ENCODE measurements at places on chromosomes 7 and 10.

DNA sequence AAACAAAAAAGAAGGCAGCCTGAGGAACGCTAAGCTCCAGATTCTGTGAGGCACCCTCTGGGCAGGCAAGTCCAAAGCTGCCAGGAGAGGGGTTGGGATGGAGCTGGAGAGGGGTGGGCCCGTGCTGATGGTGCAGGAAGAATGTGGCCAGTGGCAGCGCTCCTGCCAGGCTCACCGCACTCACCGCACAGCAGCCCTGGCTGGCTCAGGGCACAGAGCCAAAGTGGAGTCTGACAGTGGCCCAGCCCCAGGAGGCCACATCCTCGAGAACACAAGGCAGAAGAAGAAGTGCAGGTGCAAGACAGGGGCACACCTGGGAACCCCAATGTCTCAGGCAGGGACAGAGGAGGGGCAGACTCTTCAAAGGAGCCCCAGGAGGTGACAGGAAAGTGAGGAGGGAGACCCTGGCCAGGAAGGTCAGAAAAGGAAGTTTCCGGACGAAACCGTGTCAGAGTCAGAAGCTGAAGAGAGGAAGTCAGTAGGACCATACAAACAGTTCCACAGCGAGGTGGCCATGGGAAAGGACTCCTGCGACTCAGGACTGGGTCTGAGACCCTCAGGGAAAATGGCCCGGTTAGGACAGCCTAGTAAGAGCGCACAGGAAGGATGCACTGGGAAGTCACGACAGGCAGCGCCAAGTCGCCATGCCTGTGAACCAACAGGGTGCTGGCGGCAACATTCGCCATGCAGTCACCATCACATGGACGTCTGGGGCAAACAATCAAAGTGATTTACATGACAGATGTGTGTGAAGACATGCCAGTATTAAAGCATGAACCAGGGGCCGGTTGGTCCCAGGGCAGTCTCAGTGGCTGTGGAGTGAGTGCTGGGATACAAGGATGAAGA is 54.4 kb downstream of the COBL start:
- DNase-seq = no peak

DNA sequence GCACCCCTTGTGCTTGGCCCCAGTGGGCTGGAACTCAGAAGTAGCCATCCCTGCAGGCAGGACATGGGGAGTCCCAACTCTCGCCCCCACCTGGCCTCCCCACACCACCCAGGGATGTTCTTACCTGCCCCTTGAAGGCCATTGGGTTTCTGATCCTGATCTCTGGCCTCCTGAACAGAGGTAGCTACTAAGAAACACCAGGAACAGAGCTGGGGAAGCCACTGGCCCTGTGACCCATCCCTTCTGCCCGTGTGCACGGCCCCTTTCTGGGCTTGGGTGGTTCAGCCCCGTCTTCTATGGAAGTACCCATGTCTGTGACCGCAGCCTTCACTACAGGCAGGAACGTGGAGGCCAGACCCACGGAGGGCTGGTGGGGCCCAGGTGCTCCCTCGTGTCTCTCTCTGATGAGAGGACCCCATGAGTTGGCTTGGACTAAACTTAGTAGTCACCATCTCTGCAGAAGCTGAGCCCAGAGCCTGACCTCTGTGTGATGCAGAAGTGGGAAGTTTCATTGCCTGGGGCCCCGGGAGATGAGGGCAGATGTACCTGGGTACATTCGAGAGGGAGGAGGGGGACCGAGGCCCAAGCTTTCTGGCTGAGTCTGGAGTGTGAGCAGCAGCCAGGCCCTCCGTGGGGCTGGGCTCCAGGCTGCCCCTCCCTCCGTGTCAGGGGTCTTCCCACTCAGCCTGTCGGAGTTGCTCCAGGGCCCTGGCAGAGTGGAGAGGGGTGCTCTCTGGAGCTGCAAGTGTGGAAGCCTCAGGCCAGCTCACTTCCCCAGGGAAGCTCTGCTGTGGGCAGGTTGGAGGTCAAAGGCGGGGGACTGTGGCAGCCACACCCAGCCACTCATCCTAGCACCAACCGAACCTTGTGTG is 81.0 kb downstream of the MKI67 start:
- no peak for DNase-seq

DNA sequence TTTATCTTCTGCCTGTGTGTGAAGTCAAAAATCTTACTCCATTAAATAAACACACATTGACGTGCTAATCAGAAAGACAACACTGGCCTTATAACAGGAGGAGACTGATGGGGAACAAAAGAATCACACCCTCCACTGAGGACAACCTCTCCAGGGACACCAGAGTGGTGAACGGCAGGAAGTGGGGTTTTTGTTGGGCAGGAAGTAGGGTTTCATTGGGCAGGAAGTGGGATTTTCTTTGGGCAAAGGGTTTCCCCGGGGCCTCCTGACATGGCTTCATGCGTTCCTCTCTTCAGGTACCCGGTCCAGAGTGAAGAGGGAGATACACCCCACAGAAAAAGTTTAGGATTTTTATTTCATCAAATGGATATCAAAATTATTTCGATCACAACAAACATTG is 30.6 kb downstream of the ADARB2 start:
- DNase-seq = no peak

DNA sequence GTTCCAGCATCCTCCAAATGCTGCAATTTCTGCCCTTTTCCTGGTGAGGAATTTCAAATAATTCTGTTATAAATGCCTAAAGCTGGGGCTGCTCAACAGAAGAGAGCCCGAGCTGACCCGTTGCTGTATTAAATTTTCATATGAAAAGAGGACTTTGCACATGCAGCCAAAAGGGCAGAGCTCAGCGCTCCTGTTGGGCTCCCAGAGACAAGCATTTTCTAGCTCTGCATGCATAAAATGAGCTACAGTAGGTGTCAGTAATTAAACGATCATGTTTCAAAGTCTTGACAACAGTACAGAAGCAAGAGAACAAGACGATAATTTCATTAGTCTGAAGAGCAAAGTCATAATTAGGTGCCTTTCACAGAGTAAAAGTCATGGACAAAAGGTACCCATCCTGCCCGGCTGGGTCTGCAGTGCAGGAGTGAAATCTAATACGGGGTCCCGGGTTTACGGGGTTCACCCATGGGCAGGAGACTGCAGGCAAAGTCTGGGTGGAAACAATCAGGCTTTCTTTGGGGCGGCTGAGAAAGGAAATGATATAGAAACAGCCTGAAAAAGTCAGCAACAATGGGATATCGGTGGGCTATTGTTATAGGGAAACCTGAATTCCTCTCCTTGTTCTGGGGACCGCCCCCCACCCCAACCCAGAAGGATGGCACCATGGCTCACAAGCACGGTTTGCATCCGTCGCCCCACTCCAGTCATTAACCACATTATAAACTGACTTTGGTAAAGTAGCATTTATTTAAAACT is 66.0 kb downstream of the EBF3 start:
- no peak for DNase-seq

GRCh38 chr7:106039486-106040060 is 72.5 kb downstream of the SYPL1 start:
- DNase-seq = no peak

- DNase-seq = no peak
These were observed 18.7 kb downstream of the YKT6 start for GRCh38 chr7:44219371-44220045.

DNA sequence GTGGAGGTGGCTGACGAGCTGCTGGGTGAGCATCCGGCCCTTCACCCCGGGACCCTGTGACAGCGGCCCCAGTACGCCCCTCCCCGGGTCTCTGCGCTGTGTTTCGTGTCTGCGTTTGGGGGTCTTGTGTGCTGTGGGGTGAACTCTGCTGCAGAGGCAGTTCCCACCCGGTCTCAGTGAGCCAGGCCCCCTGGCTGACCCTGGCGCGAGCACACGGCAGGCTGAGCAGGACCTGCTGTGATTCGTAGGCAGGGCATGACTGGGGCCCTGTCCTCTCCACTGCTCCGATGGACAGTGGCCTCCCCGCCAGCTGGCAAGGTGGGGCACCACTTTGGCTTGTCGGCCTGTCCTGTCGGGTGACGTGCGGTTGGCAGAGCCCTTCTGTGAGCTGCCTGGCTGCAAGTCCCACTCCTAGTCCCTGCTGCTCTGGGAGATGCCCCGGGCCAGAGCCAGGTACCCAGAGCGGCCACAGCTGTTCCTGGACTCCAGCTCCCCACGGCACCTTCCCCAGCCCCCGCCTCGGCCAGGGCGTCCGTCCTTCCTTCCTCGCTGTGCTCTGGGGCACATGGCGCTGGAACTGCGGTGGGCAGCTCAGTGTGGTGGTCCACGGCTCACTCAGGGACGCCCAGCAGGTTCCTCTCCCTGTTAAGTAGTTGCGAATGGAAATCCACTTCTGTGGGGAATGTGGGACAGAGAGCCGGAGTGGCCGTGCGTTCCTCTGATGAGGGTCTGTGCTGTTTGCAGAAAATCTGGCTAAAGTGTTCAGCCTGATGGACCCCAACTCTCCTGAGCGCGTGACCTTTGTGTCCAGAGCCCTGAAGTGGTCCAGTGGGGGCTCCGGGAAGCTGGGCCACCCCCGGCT is 10.5 kb downstream of the GET4 start:
- no peak for DNase-seq

DNA sequence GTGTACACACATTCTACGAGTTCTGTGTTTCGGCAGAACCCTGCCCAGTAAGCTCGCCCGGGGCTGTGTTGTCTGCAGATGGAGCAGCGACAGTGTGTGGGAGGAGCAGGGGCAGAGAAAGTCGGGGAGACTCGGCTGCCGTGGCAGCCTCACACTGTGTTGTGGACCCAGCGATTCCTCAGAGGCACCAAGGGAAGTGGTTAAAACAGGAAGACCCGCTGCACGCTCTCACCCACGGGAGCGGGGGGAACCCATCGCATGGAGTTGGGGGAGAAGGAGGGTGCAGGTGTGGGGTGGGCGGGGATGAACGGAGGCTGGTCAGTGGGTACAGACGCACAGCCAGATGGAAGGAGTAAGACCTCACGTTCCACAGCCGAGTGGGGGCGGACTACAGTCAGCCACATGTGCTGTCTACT is 250.2 kb downstream of the ELFN1 start:
- peak; percentile 32 for DNase-seq

- no peak for DNase-seq
These were observed 231.8 kb upstream of the PITRM1 start for GRCh38 chr10:3404381-3404780.

GRCh38 chr10:125101049-125101448 is 59.3 kb downstream of the CTBP2 start:
- DNase-seq = no peak

DNA sequence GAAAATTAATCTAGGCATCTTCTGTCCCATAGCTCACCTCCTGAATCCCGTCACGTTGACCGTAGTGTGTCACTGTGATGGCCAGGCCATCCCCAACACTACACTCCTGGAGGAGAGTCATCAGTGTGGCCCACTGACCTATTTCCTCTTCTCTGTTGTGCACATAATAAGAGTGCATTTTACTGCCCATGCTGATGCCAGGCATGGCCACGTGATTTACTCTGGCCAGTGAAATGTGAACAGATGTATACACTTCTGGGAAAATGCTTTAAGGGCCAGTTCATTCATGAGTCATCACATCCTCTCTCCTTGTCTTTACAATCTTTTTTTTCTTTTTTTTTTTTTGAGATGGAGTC is 101.9 kb upstream of the PIP4K2A start:
- DNase-seq = no peak

DNA sequence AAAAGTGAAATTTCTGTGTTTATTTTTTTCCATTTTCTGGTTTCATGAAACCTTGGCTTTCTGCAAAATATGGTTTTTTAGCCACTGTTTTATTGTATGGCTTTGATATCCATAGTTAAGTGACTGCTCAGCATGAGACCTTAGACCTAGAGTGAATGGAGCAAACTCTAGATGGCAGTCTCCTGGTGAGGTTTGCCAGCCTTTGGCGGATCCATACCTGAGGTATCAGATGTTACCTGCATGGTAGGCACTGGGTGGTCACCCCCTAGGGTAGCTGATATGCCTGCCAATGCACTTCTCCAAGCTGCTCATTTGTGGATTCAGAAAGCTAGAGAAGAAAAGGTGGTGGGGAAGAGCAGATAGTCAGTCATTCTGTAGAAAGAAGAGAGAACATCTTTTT is 17.4 kb upstream of the FZD8 start:
- no peak for DNase-seq

DNA sequence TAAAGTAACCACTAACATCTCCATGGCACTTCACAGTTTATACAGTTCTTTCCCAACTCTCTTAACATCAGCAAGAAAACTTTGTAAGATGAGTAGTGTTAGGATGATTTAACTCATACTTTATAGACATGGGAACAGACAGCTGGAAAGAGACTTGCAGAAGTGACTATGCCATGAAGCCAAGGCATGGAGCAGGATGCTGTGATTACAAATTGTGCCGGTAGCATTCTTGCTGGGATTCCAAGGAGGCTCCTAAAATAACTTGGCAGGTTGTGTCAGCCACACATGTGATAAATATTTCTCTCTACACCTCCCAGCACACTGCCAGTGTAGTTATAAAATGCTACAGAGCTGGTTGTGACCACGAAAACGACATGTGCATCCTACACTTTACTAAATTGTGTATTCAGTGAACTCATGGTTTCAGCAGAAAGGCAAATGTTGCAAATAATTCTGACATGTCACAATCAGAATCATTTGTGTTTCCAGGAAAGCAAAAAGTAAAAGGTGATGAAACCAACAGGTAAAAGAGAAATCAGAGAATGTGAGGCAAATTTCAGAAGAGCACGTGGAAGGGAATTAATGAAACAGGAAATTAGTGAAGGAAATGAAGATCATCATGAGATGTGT is 5.6 kb upstream of the CYP3A4 start:
- no peak for DNase-seq

- DNase-seq = no peak
These were observed 299.1 kb upstream of the NFE2L3 start for GRCh38 chr7:25852939-25853271.

- no peak for DNase-seq
These were observed 33.3 kb downstream of the FOXK1 start for GRCh38 chr7:4715410-4715776.

DNA sequence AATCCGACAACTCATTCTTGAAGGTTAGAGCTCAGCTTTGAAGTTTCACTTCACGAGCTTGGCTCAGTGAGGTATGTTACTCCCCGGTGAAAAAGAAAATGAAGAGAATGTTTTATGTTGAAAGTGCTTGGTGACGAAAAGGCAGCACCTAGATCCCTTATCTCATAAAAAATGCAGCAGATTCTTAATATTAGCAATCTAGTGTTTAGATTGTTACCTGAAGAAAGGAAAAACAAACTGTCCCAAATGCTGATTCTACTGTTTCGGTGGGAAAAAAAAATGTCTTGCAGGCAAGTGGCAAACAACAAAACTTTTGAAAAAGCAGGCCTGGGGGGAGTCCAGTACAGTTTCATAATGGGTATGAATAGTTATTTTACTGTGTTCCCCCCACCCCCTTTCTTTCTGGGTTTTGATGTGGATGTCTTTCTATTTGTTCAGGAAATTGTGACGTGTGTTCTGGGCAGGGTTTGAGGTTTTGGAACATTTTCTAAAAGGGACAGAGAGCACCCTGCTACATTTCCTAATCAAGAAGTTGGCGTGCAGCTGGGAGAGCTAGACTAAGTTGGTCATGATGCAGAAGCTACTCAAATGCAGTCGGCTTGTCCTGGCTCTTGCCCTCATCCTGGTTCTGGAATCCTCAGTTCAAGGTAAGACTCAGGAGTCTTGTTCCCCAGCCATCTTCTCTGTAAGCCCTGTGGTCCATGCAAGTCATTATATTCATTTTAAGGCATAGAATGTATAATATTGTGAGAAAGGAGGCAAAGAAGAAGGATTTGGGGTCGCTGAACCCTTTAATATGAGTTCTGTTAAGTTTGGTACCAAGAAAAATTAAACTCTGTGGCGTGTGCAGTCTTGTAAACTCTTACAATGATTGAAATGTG is at the start of gene SRGN:
SRGN (plus strand) TSS at position 514 of the 881 bp plus-strand sequence; CDS start at position 569, 55 bp downstream.
- DNase-seq = peak; percentile 78

Data from activated CD4-positive, alpha-beta T cell treated with anti-CD3 and anti-CD28 coated beads for 4 hours (primary cell).